ENCODE measurements at places on chromosomes 3 and 15. TPM values are rescaled to one million over a fixed set of nuclear protein-coding genes. Genes with fewer than 3 reads are reported as not detected.

Gene C3orf85
- total RNA-seq: not detected

Gene ZNF502
- total RNA-seq: 4.7 TPM

DNA sequence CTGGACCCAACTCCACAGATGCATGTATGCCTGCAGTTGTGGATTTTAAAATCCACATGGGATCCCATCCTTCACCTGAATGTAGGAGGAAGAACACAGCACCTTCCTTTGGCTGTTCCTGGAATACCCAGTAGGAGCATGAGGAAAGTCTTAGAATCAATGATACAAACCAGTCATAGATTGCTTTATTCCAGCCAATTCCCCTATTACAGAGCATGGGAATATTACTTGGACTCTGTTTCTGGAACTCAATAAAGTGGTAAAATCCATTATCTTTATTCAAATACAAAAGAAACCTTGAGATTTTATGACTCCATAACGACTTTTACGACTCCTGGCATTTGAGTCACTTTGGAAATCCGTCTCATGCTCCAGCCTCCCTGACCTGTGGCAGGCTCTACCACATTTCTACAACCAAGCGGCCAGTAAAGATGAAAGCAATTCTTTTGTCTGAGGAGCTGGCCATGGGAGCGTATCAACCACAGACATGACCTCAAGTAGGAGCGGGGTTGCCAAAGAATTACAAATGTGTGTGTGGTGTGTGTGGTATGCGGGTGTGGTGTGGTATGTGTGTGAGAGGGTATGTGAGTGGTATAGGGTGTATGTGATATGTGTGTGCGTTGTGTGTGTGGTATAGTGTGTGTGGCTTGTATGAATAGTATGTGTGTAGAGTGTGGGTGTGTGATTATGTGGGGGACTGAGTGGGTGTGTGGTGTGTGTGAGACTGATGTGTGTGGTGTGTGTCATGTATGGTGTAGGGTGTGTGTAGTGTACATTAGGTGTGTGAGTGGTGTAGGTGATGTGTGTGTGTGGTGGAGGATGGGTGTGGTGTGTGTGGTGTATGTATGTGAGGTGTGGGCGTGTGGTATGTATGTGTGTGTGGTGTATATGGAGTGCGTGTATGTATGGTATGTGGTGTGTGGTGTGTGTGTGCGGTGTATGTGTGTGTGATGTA is 40.0 kb downstream of the ARRDC4 start:
- H3K4me3 ChIP-seq: no peak overlapping the region
- H3K4me1 ChIP-seq: no peaks in the 10 kb centered on the region
- H3K27ac ChIP-seq: no peak overlapping the region
- no peak for DNase-seq
- no peaks in the 10 kb centered on the region for H3K27me3 ChIP-seq

Gene PLSCR5
- total RNA-seq: not detected

Gene FXR1
- total RNA-seq: 208 TPM

Gene OSBPL10
- total RNA-seq: 204 TPM

DNA sequence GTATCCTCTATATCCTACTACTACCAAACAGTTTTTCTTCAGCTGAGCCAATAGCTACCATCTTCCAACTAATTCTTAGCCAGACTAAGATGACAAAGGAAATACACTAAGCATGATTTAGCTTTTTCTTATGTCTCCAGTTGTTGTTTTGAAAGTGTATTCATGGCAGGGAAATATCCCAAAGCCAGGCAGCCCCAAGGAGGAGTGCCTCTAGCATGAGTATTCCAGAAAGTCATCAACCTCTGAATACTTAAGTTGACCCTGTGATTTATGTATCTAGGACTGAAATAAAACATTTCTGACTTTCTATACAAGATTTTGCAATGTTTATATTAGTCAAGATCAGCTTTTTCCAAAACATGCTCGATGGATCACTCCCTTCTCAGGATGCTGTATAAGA is 449.1 kb downstream of the IL5RA start:
- no peaks in the 10 kb centered on the region for H3K36me3 ChIP-seq
- H3K27me3 ChIP-seq: no peaks in the 10 kb centered on the region
- H3K4me1 ChIP-seq: peaks cover 9% of the 10 kb centered on the region
- no peak overlapping the region for H3K27ac ChIP-seq
- H3K4me3 ChIP-seq: no peak overlapping the region

DNA sequence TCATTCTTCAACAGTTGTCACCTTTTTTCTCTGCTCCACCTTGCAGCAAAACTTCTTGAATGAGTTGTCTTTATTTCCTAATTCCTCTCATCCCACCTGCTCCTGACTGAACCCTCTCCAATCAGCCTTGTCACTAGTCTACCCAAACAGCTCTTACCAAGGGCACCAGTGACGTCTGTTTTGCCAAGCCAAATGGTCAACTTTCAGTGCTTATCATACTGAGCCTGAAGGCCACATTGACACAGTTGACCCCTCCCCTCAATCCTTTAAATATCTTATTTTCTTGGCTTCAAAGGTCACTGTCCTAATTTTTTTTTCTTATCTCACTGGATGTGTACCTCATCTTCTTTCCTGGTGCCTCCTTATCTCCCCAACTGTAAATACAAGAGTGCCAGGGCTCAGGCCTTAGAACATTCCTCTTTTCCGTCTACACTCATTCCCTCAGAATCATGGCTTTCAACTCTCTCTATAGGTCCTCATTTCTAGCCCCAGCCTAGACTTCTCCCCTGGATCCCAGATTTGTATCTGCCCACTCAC is 43.2 kb downstream of the CMTM8 start:
- no peaks in the 10 kb centered on the region for H3K36me3 ChIP-seq
- DNase-seq: no peak
- no peaks in the 10 kb centered on the region for H3K4me1 ChIP-seq

DNA sequence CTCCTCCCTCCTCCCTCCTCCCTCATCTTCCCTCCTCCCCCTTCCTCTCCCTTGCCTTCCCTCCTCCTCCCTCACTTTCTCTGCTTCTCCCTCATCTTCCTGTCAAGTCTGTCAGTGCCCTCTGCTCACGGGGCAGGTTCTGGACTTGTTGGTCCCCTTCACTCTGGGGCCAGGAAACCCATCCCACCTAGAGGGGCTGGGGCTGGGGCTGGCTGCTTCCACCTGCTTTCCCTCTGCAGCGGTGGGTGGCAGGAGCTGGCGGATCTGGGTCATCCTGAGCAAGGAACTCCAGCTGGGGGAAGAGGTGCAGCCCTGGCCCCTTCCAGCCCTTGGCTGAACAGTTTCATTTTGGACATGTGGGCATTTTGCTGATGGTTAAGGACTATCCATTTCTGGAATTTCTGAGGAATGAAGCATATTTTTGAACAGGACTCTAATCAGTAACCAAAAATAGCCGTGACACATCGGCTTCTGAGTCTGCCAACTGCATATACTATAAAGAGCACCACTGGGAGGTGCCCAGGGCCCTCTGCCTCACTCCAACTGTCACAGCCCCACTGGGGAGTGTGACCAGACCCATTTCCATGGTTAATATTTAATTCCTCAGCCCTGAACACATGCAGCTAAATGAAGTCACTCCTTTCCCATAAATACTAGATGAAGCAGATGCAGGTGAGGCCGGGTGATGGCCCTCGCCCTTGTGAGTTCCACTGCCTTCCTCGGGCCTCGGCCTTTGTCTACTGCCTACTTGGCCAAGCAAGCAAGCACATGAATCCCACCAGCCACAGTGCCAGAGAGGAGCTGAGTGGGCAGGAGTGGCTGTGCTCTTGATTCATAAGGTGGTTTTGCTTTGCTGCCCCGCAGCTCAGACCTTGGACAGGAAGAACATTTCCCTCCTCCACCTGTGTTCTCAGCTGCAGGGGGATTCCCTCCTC is 39.8 kb downstream of the CHDH start:
- H3K4me3 ChIP-seq: no peak overlapping the region
- H3K36me3 ChIP-seq: no peaks in the 10 kb centered on the region
- H3K4me1 ChIP-seq: no peaks in the 10 kb centered on the region
- no peaks in the 10 kb centered on the region for H3K27me3 ChIP-seq
- no peak overlapping the region for H3K27ac ChIP-seq
- DNase-seq: no peak

DNA sequence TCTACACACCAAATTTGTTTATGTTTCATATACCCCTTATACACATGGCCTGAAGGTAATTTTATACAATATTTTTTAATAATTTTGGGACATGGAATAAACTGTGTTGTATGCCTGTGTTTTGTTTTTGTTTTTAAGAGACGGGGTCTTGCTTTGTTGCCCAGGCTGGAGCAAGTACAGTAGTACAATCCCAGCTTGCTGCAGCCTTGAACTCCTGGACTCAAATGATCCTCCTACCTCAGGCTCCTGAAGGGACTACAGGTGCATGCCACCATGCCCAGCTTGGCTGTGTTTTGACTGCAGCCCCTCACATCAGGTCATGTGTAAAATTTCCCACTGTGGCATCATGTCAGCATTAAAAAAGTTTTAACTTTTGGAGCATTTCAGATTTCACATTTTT is 18.6 kb downstream of the SETD2 start:
- no peaks in the 10 kb centered on the region for H3K27me3 ChIP-seq
- H3K4me3 ChIP-seq: no peak overlapping the region
- H3K4me1 ChIP-seq: peaks cover 27% of the 10 kb centered on the region
- no peak overlapping the region for H3K27ac ChIP-seq
- no peaks in the 10 kb centered on the region for H3K36me3 ChIP-seq
- no peak for DNase-seq

Gene PROS1
- 4.1 TPM for total RNA-seq

- no peaks in the 10 kb centered on the region for H3K4me1 ChIP-seq
- H3K27ac ChIP-seq: no peak overlapping the region
- no peak for DNase-seq
- H3K27me3 ChIP-seq: no peaks in the 10 kb centered on the region
- no peaks in the 10 kb centered on the region for H3K36me3 ChIP-seq
- no peak overlapping the region for H3K4me3 ChIP-seq
Measured at GRCh38 chr3:136950623-136951022, 7.2 kb upstream of the IL20RB start.

Gene KIF15
- 26.2 TPM for total RNA-seq

Gene ABHD6
- total RNA-seq: 6.5 TPM

DNA sequence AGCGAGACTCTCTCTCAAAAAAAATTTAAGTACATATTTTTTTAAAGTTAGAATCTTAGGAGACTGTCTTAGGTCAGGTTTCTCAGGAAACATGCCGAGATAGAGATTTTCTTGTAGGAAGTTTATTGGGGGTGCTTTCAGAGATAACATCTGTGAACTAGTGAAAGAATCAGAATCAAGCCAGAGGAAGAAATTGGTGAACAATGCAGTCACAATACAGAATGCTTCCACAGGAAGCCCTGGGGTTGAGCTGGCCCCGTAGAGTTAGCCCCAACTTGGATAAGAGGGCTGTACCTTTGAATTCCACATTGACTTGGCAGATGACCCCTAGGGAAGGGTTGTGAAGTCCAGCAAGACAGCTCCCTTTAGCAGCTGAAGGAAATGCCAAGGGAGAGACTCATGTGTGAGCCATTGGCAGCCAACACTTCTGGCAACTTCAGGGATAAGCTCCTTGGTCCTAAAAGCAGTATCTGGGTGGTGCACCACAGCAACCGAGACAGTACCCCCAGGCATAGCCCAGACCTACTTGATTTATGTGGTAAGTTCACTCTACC is 7.1 kb upstream of the PLCB2 start:
- no peak overlapping the region for H3K27ac ChIP-seq
- H3K36me3 ChIP-seq: no peaks in the 10 kb centered on the region
- DNase-seq: no peak

GRCh38 chr3:45551214-45552010 is 43.1 kb upstream of the LIMD1 start:
- no peak for DNase-seq
- H3K4me3 ChIP-seq: no peak overlapping the region
- H3K36me3 ChIP-seq: 0 out of 2 replicates have a peak, but pooled peaks cover 5% of the 10 kb centered on the region
- H3K27ac ChIP-seq: no peak overlapping the region
- H3K27me3 ChIP-seq: no peaks in the 10 kb centered on the region

GRCh38 chr15:100311833-100312476 is 29.8 kb downstream of the ADAMTS17 start:
- H3K27ac ChIP-seq: no peak overlapping the region
- H3K27me3 ChIP-seq: no peaks in the 10 kb centered on the region
- no peaks in the 10 kb centered on the region for H3K4me1 ChIP-seq
- no peak overlapping the region for H3K4me3 ChIP-seq
- no peak for DNase-seq
- no peaks in the 10 kb centered on the region for H3K36me3 ChIP-seq

DNA sequence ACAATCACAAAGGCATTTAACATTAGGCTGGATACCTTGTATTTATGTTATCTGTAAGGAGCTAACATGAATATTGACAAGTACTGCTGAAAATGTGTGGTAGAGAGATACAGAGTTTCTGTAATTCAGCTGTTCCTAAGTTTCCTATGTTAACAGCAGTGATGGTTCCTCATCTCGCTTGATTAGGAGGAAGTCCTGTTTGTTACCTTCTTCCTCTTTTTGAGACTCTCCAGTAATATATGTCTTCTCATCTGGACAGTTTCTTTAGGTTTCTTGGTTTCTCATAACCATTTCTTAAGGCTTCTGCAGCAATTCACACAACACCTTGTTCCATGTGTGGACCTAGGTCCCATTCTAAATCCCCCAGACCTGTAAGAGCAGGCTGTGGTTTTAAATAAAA is 11.4 kb upstream of the PEX5L start:
- no peak overlapping the region for H3K4me3 ChIP-seq
- H3K27me3 ChIP-seq: no peaks in the 10 kb centered on the region
- no peaks in the 10 kb centered on the region for H3K4me1 ChIP-seq
- DNase-seq: no peak
- H3K27ac ChIP-seq: no peak overlapping the region
- H3K36me3 ChIP-seq: no peaks in the 10 kb centered on the region

DNA sequence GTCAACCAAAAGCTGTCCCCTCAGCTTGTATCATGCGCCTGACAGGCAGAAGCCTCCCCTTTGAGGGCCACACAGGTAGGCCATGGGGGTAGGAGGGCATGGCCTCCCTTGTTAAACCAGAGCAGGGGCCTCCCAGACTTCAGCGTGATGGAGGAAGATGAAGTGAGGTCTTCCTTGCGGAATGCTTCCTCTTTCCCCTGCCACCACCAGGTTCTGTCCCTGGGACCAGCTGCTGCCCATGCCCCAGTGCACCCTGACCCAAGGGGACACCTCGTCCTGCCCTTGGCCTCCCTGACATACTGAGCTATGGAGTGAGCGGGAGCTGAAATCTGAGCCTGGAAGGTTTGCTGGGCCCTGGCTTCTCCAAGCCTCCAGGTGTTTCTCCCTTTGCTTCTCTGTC is 26.7 kb downstream of the SSUH2 start:
- no peak overlapping the region for H3K27ac ChIP-seq
- no peaks in the 10 kb centered on the region for H3K4me1 ChIP-seq
- no peaks in the 10 kb centered on the region for H3K27me3 ChIP-seq

Gene SLC22A14
- not detected for total RNA-seq

GRCh38 chr15:89125088-89125826 is 37.0 kb downstream of the ABHD2 start:
- H3K4me1 ChIP-seq: peaks cover 9% of the 10 kb centered on the region
- DNase-seq: no peak
- no peaks in the 10 kb centered on the region for H3K36me3 ChIP-seq
- H3K27ac ChIP-seq: no peak overlapping the region
- H3K27me3 ChIP-seq: no peaks in the 10 kb centered on the region

Gene TGM5
- total RNA-seq: not detected

Gene C2CD4A
- 0.19 TPM for total RNA-seq

Gene NUTM1
- 1.0 TPM for total RNA-seq
